ENCODE measurements at places on chromosomes 7 and 10.

- DNase-seq = no peak
Measured at GRCh38 chr7:13743226-13743625, 246.2 kb downstream of the ETV1 start.

- DNase-seq = no peak
Measured at GRCh38 chr7:157003756-157004520, 6.5 kb downstream of the MNX1 start.

DNA sequence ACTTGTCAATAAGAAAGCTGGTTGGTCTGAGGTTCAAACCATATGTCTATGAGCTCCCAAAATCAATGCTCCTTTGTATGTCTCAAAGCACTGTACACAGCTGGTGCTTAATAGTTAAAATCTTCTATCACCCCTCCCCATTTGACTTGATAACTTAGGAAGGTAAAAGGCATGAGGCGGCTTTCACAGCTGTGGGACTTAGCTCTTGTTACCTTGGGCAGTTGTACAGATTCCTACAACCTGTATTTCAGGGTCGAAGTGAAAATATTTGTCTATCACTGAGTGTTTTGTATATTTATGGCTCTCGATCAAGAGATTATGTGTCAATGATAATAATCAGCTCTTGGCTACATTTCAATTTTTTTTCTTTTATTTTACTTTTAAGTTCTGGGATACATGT, 992 bp upstream of the KIFBP start:
- no peak for DNase-seq

- no peak for DNase-seq
Measured at GRCh38 chr10:106826716-106827115, 337.8 kb downstream of the SORCS1 start.

DNA sequence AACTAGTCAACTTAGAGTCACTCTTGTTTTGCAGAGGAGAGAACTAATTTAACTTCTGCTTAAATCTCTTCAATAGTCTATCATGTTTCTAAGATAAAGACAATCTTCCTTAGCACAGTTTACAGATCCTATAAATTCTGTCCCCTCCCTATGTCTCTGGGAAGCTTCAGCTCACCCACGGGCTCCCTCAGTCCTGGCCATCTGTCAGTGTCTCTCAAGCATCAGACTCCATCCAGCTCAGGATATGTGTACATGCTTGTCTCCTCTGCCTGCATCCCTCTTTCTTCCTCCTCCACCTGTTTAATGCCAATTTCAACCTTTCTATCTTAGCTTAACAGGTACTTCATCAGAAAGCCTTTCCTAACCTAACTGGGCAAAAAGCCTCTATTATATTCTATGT, 177.1 kb upstream of the PTER start:
- DNase-seq = no peak

DNA sequence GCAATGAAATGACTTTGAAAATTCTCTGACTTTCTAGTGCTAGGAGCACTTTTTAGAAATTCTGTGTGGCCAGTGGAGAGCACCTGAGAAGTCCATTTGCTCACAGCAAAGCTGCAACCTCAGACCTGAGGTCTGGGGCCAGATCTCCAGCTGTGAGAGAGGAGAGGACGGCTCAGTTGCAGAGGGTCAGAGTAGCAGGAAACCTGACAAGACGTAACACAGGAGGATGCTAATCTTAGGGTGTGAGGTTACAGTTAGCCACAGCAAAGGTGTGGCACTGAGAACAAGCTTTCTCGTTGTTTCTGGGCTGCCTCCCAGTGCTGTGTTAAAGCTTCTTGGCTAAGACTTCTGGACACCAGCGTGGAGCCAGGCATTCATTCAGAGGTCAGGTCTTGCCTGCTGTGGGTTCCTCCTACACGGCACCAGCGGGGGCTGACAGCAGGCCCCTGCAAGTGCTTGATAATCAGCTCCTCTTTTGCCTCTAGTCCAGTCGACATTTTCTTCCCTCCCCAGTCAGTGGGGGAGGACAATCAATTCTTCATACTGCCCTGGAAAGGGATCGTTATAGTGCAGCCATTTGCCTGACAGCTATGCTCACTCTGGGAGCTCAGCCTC, 435.4 kb upstream of the DPP6 start:
- DNase-seq = no peak

- DNase-seq = no peak
Measured at GRCh38 chr10:47348661-47349470, 703 bp downstream of the RBP3 start.

DNA sequence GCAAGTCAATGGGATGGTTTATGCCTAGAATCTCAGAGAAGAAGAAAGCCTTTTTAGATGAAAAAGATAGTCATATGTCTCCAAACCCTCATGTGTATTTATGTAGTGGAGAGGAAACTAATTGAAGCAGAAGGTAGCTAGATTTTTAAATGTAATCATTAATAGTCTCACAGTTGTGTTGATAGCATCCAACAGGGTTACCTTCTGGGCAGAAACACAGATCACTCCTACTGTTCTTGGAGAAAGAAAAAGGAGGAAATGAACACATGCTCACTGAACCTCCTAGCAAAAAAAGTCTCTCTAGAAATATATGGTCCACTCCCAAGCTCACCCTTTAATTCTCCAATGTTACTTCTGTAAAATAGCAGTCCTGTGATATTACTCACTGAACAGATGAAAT, 777.2 kb upstream of the C7orf33 start:
- DNase-seq = no peak

GRCh38 chr10:59512951-59513350, 150.6 kb upstream of the FAM13C start:
- no peak for DNase-seq

DNA sequence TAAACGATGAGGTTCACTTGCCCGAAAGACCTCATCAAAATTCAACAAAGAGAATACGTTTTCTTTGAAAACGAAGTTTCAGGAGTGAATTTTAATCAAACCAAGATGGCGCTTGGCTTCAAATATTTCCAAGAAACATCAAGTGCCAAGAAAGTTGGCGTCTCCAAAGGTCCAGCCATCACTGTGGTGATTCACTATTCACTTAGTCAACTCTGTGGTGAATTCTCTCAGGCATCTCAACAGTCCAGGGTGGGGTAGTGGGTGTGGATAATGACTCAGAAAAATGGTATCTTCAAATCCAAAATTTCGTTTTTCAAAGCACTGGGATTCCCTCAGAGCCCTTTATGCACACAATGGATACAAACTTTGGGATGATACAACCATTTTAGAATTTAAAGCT, 133.1 kb downstream of the SVIL start:
- no peak for DNase-seq

GRCh38 chr10:96263176-96263575, 8.2 kb downstream of the BLNK start:
- DNase-seq = no peak

GRCh38 chr10:12512332-12513002, 163.1 kb downstream of the CAMK1D start:
- DNase-seq = no peak

DNA sequence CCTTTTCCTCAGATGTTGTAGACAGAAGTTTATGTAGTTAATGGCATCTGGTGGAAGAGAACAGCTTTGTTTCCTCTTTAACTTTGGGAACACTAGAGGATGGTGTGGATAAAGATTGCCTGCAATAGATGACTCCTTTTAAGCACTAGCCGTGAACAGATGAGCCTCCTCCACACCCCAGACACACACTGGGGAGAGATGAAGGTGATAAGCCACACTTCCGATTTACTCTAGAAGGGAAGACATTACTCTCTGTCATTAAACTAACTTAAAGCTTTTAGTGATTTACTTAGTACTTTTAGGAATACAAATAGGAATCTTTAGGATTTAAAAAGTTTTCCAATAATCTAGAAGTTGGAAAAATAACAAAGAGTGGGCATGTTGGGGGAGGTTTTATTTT, 6.8 kb downstream of the HSPA14 start:
- DNase-seq = no peak

DNA sequence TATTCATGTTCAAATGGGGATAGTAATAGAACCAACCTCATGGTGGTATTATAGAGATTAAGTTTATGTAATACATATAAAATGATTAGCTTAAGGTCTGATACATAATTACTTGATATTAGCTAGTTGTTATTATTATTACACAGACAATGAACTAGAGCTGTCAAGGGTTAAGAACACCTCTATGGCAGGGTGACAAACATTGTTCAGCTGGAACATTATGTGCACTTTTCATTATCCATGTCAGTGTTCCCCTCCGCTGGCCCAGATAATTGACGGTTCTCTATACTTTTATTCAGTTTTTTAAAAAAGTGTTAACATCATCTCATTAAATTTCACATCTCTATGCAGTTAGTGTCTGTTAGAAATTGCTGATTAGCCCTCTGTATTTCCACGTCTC, 142.1 kb downstream of the CDK14 start:
- DNase-seq = no peak

DNA sequence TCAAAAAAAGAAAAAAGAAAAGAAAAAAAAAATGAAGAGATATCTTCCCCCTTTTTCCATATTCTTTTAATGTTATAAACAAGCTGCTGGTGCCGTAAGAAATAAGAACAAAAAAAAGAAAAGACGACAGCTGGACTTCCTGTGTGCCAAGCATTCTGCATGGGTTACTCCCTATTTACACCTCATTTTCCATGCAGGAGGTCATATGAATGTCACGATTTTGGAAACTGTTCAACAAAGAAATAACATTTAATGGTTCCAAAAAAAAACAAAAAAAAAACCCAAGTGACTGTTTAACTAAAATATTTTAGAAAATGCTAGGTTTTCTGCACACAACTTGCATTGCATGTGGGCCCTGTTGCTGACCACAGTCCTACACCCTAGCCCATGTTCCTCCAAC, 159.3 kb downstream of the TNS3 start:
- DNase-seq = no peak

DNA sequence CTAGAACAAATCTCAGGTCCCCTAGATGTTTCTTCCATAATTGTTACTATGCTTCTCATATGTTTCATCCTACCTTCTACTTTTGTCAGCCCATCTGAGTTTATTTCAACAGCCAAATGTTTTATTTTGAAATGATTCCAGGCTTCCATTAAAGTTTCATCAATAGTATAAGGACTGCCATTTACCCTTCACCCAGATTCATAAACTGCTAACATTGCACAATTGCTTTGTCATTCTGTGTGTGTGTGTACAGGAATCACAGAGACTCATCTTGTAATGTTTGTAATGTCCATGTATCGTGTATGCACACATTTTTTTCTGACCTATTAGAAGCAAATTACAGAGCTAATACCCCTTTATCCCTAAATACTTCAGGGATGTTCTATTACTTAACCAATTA, 25.5 kb downstream of the MMRN2 start:
- no peak for DNase-seq

DNA sequence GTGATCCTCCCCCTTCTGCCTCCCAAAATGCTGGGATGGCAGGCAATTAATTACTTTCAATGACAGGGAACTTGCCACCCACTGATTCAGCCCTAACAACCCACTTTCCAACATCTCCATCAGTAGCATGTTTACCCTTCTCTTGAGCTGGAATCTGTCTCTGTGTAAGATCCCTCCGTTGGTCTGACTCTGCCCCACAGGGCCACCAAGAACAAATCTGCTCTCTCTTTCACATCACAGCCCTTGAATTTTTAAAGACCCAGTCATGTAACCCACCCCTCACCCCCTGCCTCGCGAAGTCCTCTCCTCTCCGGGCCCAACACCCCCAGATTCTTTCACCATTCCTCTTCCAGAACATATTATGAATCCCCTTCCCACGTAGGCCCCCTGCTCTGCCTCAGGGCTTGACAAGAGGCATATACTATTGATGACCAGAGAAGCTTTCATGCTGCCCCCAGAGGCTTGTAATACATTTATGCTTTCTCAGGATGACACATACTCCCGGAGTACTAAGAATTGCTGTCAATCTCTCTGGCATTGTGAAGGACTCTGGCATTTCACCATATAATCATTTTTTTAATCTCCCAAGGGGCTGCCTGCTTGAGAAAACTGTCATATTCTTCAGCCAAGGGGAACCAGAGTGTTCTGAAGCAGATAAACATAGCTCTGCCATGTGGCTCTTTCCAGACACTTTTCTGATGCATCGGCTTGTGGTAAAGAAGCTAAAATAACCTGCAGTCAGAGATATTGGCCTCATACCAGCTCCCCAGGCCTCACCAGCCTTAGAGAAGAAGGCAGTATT, 179.2 kb upstream of the AUTS2 start:
- DNase-seq = no peak

Measured in activated CD8-positive, alpha-beta memory T cell treated with anti-CD3 and anti-CD28 coated beads for 1 hour (primary cell).